Naive thymus-derived CD8-positive, alpha-beta T cell (primary cell): ENCODE measurements at places on chromosomes 12 and 14. TPM values are rescaled to one million over a fixed set of nuclear protein-coding genes. Genes with fewer than 3 reads are reported as not detected.

- DNase-seq, result no peak
These were observed 82.7 kb downstream of the BEGAIN start for GRCh38 chr14:100504372-100505078.

Gene MIPOL1
- total RNA-seq, result not detected

Gene EFS
- not detected for total RNA-seq

Gene CEBPE
- 1.5 TPM for total RNA-seq

Gene PLXNC1
- 8.9 TPM for total RNA-seq

DNA sequence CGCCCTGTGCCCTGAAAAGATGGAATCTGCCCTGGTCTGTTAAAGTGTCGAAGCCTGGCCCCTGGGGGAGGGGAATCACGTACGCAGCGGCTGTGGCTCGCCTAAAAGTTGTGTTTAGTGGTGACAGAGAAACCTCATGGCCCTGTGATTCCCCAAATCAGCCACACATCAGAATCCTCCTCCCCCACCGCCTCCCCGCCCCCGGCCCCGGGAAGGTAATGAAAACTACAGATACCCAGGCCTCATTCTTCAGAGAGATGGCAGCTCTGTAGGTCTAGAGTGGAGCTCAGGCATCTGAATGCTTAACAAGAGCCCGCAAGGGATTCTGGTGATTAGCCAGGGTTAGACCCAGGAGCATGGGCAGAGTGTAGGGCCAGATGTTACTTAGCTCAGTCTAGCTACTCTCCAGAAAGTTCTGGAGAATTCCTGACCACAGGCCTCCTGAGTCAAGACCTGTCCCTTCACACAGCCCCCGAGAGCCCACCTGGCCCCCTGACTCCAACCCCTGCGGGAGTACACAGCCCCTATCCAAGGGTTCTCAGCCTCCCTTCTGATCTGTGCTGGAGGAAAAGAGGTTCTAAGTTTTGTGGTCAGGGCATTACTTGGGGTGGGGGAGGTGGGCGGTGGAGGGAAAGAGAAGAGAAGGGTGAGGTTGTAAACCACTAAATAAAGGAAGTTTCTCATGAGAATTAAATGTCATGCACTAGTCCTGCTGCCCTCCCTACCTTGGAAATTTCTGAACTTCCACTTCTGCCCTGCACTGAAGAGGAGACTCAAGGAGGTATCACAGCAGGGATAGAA is 114.8 kb downstream of the PLXNC1 start:
- peak; percentile 65 for DNase-seq

DNA sequence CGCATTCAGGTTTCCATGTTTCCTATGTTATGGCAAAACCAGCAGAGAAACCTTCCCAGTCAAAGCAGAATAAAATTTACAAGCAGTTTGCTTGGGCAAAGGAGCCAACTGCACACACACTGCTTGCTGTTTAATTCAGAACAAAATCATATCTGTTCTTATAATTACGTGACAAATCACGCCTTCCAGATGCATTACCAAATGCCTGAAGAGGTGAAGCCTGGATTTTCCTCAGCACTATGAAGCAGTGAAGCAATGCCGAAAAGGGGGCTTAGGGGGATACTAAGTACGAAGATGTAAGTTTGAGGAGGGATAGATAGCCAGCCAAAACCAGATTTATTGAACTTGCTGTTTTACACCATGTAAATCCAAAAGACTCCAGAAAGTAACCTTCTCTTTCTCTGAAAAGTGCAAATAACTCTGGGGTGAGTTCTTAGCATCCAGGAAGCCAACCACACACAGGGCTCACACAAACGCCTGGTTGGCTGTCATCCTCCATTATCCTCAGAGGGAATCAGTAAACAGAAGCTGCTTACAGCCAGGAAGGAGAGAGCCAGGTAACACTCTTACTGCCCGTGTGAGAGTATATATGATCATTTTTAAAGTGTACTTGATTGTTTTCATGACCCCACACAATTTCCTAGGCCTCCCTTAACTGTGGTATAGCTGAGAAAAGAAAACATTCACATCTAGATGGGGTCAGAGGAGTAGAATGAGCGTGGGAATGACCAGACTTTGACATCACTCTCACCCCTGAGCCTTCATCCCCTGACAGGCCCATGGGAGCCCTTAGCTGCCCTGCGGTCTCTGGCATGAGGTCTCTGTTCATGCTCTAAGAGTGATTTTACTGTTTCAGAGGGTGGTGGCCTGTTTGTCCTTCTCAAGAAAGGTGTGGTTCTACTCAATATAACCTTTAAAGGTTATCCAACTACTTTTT is 442.5 kb downstream of the EGLN3 start:
- no peak for DNase-seq

- DNase-seq, result no peak
These were observed 204.7 kb upstream of the PELI2 start for GRCh38 chr14:55913324-55914025.

GRCh38 chr12:122081697-122082221 is 3.2 kb downstream of the MLXIP start:
- no peak for DNase-seq

- no peak for DNase-seq
These were observed 1.7 kb downstream of the USP44 start for GRCh38 chr12:95549392-95550084.

Gene IGFBP6
- total RNA-seq, result not detected

DNA sequence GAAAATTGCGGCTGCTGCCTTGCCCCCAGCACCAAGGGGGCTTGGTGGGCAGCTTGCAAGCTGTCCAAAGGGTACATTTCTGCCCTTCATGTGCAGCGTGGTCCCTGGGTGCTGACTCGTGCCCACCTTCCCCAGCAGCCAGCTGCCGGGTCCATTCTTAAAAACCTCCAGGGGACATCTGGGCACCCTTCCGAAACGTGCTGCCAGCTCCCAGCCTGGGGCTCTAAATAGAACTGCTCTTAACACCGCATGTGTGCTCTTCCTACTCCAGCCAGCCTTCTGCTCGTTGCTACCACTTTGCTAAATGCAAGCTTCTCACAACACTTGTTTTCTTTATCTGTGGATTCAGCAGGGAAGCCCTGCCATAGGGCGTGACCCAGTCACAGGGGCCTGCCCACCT is 66.0 kb downstream of the RIMBP2 start:
- no peak for DNase-seq

- DNase-seq, result no peak
These were observed 82.8 kb downstream of the BORCS5 start for GRCh38 chr12:12439636-12440035.

DNA sequence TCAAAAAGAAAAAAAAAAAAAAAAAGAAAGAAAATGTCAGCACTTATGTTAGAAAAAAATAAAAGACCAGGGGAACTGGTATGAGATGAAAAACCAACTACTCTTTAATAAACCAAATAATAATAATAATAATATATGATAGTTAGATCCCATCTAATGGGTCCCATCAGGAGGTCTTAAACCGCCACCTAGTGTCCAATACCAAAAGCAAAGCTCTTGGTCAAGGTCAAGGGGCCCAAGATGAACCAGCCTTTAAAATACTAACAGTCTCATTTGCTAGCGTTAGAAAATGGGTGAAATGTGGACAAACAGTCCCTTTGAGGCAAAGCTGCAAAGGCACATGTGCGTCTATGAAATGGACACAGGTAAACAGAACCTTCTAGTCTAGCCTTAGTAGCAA is 12.3 kb downstream of the BRAP start:
- DNase-seq, result no peak

Gene DTX1
- 2.8 TPM for total RNA-seq

GRCh38 chr12:67426067-67426466 is 156.9 kb downstream of the CAND1 start:
- no peak for DNase-seq

DNA sequence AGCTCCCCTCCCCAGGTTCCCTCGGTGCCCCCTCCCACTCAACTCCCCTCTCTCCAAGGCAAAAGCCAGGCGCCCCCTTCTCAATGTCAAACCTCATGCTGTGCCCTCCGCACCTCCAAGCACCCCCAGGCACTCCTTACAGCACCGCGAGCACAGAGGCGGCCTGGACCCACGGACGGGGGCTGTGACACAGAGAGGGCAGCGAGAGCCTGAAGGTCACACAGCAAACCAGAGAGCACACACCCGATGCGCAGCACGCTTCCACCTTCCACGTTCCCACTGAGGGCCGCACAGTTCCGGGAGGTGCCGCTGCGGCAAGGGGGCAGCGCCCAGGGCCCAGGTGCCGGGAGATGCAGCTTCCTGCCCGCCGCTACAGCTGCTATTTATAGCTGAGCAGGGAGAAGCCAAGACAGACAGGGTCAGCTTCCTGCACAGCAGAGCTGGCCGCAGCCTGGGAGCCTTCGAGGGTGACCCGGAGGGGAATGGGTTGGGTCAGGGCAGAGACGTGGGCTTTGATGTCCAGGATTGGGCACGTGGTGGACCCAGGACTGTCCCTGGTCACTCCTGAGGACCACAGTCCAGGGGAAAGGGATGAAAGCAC is 12.9 kb downstream of the NCOR2 start:
- DNase-seq, result peak; percentile 29

- no peak for DNase-seq
These were observed 74.0 kb upstream of the PLXNC1 start for GRCh38 chr12:94074216-94074979.

GRCh38 chr12:31482816-31483215 is 108.1 kb downstream of the DENND5B start:
- no peak for DNase-seq

Gene FAM181A
- total RNA-seq, result not detected

Gene DEGS2
- not detected for total RNA-seq

DNA sequence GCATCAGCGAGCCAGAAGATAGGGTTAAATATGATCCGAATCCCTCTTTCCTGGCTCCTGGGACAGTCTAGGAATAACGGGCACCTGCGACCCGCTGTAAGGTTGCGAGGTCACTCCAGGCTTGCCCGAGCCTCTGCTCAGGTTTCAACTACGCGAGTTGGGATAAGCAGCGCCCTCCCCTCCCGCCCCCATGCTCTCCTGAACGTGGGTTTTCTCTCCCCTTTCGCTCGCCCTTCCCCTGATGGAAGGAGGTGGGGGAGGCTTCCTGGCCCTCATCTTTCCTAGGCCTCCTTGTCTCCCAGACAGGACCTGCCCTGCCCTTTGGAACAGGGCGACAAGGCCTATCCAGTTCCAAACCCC is 753 bp upstream of the ATP5MC2 start:
- no peak for DNase-seq

Gene BCL2L14
- not detected for total RNA-seq

- DNase-seq, result no peak
These were observed 284.8 kb downstream of the FBXL14 start for GRCh38 chr12:1309613-1310012.

DNA sequence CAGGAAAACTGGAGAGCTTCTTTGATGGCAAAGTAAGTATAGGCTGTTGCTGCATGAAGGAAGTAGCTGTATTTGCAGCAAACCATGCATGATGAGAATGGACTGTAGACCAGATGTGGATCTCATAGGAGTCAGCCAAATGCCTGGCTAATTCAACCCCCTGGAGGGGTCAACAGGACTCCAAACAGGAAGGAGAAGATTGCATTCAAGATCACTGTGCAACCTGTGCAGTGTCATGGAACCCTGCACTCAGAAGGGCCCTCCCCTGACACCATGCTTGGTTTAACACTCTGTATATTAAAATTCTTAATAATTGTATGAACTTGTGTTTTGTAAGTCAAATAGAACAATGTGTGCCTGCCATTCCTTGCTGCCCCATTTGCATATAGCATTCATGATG is 225.1 kb upstream of the FSCB start:
- no peak for DNase-seq

Gene ACRBP
- total RNA-seq, result 14.3 TPM

DNA sequence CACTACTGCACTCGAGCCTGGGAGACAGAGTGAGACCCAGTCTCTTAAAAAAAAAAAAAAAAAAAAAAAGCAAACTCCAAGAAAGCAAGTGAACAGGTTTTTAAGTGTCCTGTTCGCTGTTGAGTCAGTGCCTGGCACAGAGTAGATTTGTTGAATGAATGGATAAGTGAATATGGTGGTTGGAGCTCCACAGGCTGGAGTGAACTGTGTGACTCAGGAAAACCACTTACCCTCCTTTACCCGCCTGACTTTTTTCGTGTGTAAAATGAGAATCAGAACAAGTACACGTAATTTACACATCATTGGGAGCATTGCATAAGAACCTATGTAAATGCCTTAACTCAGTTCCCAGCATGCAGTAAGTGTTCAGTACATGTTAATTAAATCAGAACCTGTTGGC is 24.0 kb upstream of the ESRRB start:
- no peak for DNase-seq

DNA sequence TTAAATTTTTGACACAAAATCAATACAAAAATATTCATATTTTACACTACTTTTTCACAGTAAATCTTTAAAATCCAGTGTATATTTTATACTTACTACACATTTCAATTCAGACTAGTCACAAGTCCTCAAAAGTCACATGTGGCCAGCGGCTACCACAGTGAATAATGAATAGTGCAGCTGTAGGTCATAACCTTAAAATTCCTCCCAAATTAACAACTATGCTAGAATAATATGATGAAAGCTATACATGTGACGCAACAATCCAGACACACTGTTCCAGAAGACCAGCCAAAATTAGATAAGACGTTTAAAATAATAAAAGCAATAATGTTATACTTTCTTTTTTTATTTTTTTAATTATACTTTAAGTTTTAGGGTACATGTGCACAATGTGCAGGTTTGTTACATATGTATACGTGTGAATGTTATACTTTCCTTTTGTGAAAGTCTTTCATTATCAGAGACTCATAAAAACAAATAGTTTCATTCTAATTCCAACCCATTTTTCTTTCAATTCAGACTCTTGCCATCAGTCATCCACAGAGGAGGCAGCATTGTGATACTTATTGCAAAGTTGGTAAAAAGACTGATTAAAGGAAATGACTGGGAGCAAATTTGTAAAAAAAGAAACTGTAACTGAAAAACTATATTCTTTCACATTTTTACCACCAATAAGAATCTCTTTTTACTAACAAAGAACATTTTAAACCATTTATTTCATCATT is 67.0 kb downstream of the C2CD5 start:
- DNase-seq, result no peak
